NCI-H1105 treated with DMSO at 0.1 percent for 48 hours (cell line): ENCODE measurements at places on chromosomes 7 and 10.
A peak's percentile ranks its signal among the peaks of the same experiment; 100 is the strongest.

DNA sequence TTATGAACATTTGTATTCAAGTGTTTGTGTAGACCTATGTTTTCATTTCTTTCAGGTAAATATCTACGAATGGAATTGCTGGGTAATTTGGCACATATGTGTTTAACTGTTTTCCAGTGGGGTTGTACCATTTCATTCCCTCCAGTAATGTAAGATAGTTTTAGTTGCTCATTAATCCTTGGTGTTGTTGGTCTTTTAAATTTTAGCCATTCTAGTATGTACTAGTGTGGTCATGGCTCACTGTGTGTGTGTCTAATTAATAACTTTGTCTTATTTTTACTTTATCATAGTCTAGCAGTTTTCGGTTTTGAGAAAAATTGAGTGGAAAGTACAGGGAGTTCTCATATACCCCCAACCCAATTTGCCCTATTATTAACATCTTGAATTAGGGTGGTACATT, 278.8 kb downstream of the CAMK1D start:
- no peak for DNase-seq

DNA sequence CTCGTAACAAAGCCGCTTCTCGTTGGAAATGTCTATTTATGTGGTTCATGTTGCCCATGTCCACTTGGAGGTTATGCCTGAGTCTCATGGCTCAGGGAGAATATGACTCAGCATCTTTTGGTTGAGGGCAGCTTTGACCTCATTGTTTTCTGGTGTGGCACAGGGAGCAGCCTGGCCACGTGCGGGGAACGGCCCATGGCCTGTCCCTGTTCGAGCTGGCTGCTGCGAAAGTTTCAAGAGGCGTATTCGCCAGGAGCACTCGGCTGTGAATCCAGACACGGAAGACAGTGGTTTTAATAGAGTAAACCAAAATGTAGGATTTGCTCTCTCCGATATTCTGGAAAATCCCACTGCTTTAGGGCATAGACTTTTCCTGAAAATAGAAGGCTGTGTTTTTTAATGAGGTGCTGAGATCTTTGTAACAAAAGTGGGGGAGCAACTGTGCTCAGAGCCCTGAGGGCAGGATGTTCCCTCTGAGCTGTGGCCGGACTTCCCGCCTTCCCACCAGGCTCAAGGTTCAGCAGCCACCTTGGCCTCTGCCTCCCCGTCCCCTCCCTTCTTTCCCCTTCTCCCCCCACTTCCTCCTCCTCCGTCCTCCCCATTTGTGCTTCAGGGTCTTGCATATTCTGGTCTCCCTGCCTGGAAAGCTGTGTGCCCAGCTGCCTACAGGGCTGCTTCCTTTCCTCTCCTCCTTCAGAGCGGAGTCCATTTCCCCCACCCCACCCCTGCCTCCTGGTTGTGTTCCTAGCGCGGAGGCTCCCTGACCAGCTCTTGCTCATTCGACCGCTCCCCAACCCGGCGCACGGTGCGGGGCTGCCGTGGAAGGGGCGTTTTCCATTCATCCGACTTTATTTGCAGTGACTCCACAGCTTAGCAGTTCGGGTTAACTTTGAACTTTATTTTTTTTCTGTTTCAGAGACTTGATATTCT, 642.0 kb downstream of the SDK1 start:
- no peak for DNase-seq

- DNase-seq = no peak
These were observed 918 bp downstream of the PILRB start for GRCh38 chr7:100358857-100359212.

- DNase-seq = no peak
These were observed 15.8 kb downstream of the AP5Z1 start for GRCh38 chr7:4791101-4791737.

GRCh38 chr7:28592861-28593260, 180.5 kb downstream of the CREB5 start:
- peak; percentile 36 for DNase-seq

DNA sequence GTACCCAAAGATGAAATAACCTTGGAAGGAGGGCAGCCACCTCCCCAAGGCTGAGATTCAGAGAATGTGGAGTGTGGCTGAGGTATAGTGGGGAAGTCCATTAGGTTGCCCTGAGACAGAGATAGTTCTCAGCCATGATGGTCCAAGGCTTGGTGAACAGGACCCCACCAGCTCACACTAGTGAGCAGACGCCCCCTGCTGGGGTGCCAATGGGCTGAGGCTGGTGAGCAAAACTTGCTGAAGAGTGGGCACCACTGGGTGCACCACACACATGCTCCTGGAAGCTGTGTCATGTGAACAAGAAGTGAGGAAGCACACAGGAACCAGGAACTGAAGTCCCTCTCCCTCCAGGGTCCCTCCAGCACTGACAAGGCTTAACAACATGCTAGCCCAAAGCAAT, 8.9 kb downstream of the FBXL13 start:
- peak; percentile 27 for DNase-seq

- no peak for DNase-seq
These were observed 227.2 kb upstream of the FAM3C start for GRCh38 chr7:121623130-121623872.

- peak; percentile 33 for DNase-seq
These were observed 860 bp downstream of the EXOC6 start for GRCh38 chr10:92849234-92849525.

- no peak for DNase-seq
These were observed 20.8 kb downstream of the ZDHHC16 start for GRCh38 chr10:97466755-97467154.

GRCh38 chr10:22433875-22434274, 88.6 kb downstream of the SPAG6 start:
- no peak for DNase-seq

DNA sequence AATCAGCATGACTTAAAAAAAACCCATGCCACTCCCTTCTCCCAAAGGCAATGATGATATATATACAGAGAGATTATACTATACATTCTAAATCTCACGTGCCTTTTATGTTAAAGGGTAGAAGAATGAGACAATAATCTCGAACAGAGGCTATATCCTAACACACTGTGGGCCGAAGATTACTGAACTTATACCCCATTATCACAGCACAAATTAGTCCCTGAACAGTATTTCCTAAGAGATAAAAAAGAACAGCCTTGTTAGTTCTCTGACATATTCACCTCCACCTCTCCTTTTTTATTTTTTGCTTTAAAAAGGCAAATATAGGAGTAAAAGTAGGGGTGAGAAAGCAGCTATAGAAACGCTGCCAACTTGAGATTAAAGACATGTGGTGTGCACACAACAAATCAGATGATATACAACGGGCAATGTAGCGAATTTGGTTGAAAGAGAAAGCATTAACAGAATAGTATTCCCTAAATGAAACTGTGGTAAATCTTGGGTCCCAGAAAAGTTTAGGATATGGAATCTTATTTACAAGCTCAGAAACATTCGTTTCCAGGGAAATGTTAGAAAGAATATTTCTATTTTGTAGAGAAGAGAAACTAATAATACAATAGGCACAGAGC, 69.5 kb downstream of the JMJD1C start:
- DNase-seq = no peak

GRCh38 chr7:70673778-70674570, 458.0 kb upstream of the GALNT17 start:
- peak; percentile 69 for DNase-seq

DNA sequence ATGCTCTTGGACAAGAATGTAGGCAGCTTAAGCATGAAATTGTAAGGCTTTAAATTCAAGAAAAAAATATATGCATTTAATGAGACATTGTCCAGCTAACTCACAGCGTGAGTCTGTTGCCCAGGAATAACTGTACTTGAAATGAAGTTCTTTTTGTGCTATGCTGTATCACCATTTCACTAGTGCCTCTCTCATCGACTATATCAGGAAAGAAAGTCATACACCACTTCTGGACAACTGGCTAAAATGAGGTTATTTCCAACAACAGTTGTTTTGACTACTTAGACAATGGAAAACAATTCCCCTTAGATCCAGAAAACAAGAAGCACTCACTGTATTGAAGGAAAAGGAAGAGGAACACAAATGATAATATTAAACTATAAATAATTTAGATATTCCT, 251.8 kb downstream of the CRPPA start:
- no peak for DNase-seq

DNA sequence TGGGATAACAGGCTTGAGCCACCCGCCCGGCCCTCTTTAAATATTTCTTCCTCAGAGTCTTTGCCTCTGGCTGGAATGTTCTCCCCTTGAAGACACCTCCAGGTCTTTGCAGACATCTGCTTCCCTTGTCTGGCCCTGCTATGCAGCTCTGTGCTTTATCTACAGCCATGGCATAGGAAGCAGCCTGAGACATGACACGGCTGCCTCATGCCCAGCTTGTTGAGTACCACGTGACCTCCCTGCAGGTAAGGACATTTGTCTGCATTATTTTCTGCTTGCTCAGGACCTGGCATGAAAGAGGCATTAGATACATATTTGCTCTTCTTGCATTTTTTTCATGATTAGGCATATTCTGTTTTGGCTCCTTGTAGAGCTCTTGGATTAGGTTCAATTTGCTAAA, 113.8 kb upstream of the KLF6 start:
- DNase-seq = peak; percentile 9

DNA sequence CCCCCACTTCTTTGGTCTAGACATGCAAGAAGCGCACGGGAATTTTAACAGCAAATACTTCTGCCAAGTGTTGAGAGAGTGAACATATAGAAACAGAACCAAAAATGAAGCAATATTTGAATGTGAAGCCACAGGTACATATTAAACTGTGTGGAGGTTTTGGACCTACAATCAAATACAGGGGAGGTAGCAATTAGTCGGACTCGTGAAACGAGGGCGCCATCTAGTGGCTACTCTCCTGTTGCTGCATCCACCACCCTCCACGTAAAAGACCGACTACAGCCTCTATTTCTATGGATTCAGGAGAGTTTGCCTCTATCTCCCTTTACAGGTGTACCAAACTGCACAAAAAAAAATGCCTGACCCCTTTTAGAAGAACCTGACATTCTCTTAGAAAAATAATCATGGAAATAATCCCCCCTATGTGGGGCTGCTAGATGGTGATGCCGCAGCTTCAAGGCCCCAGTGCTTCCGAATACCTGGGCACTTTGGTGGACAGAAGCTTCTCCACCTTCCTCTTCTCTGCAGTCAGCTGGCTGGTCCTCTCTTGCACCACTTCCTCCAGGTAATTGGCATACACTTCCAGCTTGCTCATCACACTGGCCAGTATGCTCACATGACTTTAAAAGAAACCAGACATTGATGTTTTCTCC, 31.7 kb downstream of the TECTB start:
- peak; percentile 31 for DNase-seq

DNA sequence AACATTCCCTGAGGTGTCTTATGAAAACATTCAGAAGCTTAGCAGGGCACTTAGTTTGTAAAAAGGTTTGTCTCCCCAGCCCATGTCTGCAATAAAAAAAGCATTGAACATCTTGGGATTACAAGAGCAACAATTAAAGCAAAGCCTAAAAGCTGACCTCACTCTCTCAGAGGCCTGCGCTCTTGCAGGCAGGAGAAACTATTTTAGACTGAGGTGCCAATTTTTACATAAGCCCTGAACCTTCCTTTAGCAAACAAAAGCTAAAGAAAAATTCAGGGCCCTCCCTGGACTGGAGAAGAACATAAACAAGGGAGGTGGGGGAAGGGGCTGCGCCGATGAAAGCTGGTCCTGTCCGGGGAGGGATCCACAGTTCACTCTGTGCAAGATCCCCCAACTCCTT, 312.7 kb upstream of the RNF32 start:
- no peak for DNase-seq

- DNase-seq = no peak
These were observed 74.1 kb upstream of the PRKG1 start for GRCh38 chr10:51000164-51000563.

- no peak for DNase-seq
These were observed 78.4 kb upstream of the CACNA2D1 start for GRCh38 chr7:82521906-82522445.

- peak; percentile 75 for DNase-seq
These were observed 49.4 kb upstream of the MSRB2 start for GRCh38 chr10:23046027-23046426.

DNA sequence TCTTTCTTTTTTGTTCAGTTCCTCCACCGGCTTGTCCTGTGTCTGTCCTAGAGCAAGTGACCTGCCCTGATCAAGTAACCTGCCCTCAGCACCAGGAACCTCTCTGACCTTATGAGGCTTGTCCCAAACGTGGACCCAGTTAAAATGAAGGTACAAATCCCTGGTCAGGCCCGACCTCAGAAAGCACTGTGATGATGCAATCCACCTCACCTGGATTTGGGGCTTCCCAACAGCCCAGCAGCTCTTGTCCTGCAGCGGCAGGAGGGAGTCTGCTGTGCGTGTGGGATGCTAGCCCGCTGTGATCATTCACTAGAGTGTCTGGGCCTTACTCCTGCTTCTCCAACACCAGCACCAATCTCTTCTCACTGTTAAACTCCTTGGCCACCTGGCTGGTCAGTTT, 11.2 kb downstream of the COL17A1 start:
- no peak for DNase-seq

GRCh38 chr10:112131996-112132395, 51.6 kb downstream of the GPAM start:
- DNase-seq = no peak

DNA sequence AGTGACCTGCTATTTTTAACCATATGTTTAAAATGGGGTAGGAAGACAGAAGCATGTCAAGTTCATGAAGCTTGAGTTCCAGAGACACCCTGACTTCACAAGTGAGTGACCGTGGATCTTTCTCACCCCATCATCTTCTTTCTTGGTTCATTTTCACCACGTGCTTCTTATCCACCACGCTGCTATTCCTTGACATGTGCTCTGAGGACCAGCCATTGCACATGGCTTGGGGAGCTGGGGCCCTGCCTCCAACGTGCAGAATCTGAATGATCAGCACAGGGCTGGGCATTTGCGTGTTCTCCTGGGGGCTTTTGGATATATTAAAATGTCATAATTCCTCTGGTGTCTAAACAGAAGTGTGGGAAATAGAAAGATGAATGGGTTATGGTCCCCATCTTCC, 25.0 kb upstream of the GTPBP4 start:
- no peak for DNase-seq

- no peak for DNase-seq
These were observed 68.1 kb downstream of the SEC61G start for GRCh38 chr7:54690892-54691291.

DNA sequence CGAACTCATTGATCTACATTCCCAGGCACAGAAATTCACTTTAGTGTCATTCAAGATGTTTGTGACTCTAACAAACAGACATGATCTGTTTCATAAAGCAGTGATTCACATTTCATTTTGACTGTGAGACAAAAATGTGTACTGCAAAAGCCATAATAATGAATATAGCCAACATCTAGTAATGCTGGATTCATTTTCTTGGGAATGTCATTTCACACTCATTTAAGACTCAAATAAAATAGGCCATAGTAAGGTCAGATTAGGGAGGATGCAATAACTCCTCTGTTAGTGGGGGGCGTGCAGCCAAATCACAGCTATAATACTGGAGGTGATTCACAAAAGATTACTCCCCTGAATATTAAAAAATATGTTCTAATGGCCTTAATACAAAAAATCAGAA, 566.6 kb upstream of the ZWINT start:
- no peak for DNase-seq
